ENCODE measurements at places on chromosomes 2 and 18.

- DNase-seq = no peak
Measured at GRCh38 chr2:116802671-116803070, 1011.8 kb upstream of the DDX18 start.

GRCh38 chr18:8962192-8962779 lies 140.2 kb upstream of the NDUFV2 start:
- no peak for DNase-seq

- DNase-seq = no peak
Measured at GRCh38 chr2:101017371-101017770, 15.3 kb downstream of the RPL31 start.

DNA sequence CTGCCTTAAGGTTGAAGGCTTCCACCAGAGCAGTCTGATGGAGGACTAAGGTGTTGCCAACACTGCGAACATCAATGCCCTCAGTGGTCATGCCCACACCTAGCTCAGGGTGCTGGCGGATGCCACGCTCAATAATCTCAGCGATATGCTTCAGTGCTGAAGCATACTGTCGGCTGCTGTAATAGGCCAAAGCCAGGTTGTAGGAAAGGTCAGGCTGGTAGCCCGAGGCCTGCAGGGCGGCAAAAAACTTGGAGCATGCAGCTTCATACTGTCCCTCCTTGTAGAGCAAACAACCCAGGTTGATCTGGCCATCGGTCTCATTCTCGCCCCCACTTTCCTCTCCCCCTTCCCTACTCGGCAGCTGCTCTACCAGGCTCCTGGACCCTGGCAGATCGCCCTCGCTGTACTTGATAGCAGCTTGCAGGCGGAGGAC lies 159.4 kb downstream of the AGPS start:
- no peak for DNase-seq

Measured in suprapubic skin (tissue), 4 donors.